ENCODE measurements at places on chromosomes 4 and X. TPM values are rescaled to one million over a fixed set of nuclear protein-coding genes. Genes with fewer than 3 reads are reported as not detected.

DNA sequence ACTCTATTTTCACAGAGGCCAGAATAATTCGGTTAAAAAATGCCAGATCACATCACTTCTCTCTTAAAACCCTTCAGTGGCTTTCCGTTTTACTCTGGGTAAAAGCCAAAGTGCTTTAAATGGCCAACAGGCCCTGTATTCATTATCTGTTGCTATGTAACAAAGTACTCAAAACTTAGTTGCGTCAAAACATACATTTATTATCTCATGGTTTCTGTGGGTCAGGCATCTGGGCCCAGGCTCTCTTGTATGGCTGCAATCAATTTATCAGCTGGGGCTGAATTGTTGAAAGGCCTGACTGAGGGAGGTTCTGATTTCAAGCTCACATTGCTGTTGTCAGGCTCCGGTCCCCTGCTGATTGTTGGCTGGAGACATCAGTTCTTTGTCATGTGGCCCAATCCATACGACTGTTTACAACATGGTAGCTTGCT, 72.7 kb upstream of the H2AZ1 start:
- H3K4me3 ChIP-seq, result no peak overlapping the region
- DNase-seq, result no peak
- H3K27ac ChIP-seq, result no peak overlapping the region
- no peaks in the 10 kb centered on the region for H3K36me3 ChIP-seq

DNA sequence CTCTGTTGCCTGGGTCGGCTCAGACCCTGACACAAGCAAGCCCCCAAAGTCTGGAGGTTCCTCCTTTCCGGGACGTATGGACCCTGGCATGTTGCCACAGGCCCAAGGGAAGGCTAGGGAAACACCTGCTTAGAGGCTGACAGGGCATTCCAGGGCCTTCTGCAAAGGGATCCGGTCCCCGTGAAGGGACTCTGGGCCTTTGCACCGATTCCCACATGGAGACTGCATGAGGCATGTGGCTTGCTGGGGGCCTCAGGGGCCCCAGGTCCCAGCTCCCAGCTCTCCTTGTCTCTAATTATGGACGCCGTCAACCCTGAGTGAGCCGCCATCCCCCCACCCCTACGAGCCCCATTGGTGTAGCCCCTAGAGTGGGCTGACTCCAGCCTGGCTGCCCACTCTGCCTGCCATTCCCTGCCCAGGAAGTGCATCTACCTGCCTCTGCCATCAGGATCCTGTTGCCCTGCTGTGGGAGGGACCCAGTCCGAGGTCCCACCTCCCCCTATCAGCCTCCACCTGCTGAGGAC, 4.2 kb upstream of the RGS12 start:
- peaks cover 20% of the 10 kb centered on the region for H3K36me3 ChIP-seq
- no peak for DNase-seq
- H3K4me1 ChIP-seq, result peaks cover 14% of the 10 kb centered on the region
- no peak overlapping the region for H3K27ac ChIP-seq

GRCh38 chrX:105168577-105168976, 51.9 kb downstream of the TEX13A start:
- no peaks in the 10 kb centered on the region for H3K36me3 ChIP-seq
- no peak overlapping the region for H3K4me3 ChIP-seq
- H3K4me1 ChIP-seq, result no peaks in the 10 kb centered on the region
- no peaks in the 10 kb centered on the region for H3K27me3 ChIP-seq

DNA sequence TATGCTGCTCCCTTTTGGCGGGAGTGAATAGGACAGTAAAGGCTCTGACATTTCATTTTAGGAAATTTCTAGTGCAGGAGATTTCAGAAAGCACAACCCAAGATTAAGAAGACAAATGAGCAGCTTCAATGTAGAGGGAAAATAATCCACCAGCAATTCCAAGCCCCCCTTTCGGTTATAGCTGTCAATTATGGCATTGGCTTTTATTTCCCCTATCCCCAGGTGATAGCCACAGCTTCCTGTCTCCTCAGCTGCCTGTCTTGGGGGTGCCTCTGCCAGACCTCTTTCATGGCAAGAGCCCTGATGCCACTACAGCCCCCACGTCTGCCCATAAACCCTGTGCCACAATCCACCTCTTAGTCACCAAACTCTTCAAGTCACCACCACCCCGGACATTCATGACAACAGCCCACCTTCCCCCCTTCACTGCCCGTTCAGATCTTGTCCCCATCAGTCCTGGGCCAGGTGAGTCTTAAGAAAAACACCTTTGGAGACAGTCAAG, 48.4 kb upstream of the CLNK start:
- no peak for DNase-seq
- peak overlapping the region; percentile 19 for H3K27ac ChIP-seq
- no peak overlapping the region for H3K4me3 ChIP-seq
- peaks cover 20% of the 10 kb centered on the region for H3K4me1 ChIP-seq
- H3K36me3 ChIP-seq, result no peaks in the 10 kb centered on the region
- H3K27me3 ChIP-seq, result no peaks in the 10 kb centered on the region

GRCh38 chr4:185457136-185457535, 14.4 kb downstream of the CCDC110 start:
- H3K4me3 ChIP-seq, result no peak overlapping the region
- no peaks in the 10 kb centered on the region for H3K27me3 ChIP-seq
- H3K27ac ChIP-seq, result no peak overlapping the region
- no peaks in the 10 kb centered on the region for H3K36me3 ChIP-seq
- DNase-seq, result no peak
- H3K4me1 ChIP-seq, result no peaks in the 10 kb centered on the region

DNA sequence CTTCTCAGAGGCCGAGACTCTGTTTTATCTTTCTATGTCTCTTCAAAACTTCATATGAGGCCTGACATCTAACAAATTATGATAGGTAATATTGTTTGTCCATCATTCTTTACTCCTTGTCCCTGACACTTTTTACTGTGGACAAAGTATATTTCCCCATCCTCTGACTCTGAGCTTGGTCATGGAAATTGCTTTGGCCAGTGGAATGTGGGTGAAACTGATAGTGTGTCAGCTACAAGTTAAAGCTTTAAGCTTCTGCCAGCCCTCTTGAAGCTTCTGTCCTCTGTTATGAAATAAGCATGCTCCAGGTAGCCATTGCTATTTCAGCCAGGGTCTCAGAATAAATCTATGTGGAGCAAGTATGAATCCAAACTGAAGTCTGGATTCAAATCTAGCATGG, 604.6 kb downstream of the BCOR start:
- DNase-seq, result no peak
- H3K36me3 ChIP-seq, result no peaks in the 10 kb centered on the region
- peaks cover 23% of the 10 kb centered on the region for H3K27me3 ChIP-seq
- no peak overlapping the region for H3K27ac ChIP-seq
- H3K4me1 ChIP-seq, result no peaks in the 10 kb centered on the region
- no peak overlapping the region for H3K4me3 ChIP-seq

DNA sequence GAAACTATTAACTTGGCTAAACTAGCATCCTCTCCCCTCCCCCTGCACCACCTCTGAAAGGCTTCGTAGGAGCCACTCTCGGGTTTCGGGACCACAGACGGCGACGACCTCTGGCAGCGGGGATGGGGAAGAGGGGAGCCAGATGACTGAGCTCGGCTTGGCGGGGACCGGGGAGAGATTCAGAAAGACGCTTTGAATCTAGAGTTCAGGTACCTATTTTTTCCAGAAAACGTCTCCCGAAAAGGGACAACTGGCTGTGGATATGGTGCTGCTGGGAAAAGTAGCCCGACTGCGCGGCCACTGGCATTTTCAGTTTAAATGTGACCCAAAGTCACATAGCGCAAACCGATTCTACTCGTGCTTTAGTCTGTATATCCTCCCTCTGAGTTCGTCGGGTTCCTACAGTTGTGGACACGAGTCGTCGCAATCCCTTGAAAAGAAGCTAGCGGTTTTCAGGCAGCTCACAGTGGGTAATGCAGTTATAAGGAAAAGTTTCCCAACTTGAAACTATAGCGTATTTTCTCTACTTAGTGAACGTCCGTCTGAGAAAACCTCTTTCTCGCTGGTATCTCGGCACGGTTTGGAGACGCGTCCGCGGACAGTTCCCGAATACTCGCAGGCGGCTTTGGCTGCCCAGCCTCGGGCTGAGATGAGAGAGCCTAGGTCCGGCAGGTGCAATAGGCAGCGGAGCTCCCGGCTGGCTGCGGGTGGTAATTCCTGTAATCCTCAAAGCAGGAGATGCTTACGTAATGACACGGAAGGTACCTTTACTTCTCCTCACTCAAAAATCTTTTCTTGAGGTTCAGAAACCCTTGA, 1.3 kb downstream of the PARM1 start:
- H3K27me3 ChIP-seq, result peaks cover 14% of the 10 kb centered on the region
- H3K36me3 ChIP-seq, result peaks cover 18% of the 10 kb centered on the region
- H3K4me1 ChIP-seq, result no peaks in the 10 kb centered on the region
- DNase-seq, result peak; percentile 25
- H3K27ac ChIP-seq, result no peak overlapping the region

DNA sequence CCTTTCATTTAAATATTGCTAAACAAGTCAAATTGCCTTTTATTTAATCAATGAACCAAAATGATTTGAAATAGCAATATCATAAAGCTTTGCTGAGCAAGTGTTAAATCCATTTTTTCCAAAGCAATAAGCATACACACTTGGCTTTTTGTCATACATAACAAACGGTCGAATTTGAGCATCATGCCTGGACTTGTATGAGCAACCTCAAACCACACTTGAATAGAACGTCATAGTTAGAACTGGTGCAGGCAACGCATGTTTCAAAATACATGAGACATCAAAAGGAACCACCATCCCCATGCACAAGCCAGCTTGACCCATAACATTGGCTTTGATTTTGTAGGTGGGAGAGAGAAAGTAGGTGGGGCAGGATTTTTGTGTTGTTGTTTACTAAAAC, 812.3 kb upstream of the FRG1 start:
- H3K4me1 ChIP-seq, result no peaks in the 10 kb centered on the region
- no peaks in the 10 kb centered on the region for H3K27me3 ChIP-seq
- H3K4me3 ChIP-seq, result no peak overlapping the region
- H3K27ac ChIP-seq, result no peak overlapping the region
- no peak for DNase-seq

DNA sequence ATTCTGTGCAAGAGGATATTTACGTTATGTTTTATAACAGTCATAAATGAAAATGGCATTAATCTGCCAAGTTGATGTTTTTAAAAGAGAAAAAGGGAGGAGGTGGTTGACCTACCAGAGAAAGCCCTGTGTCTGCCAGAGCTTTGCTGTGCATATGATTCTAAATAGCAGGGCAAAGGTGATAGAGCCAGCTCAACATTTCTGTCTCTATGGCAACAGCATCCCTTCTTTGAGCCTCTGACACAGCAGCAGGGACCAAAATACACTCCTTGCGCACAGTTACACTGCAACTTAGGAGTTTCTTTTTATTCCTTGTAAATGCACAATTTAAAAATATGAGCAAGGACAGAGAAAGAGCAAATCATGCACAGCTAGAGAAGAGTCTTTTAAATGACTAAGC, 133.3 kb upstream of the RAI2 start:
- H3K27ac ChIP-seq, result no peak overlapping the region
- H3K4me1 ChIP-seq, result no peaks in the 10 kb centered on the region
- no peaks in the 10 kb centered on the region for H3K36me3 ChIP-seq
- H3K4me3 ChIP-seq, result no peak overlapping the region
- DNase-seq, result no peak
- peaks cover 61% of the 10 kb centered on the region for H3K27me3 ChIP-seq

- no peaks in the 10 kb centered on the region for H3K36me3 ChIP-seq
- no peak for DNase-seq
- no peaks in the 10 kb centered on the region for H3K27me3 ChIP-seq
- H3K4me1 ChIP-seq, result peaks cover 20% of the 10 kb centered on the region
Observed at GRCh38 chr4:10731690-10732089, 47.1 kb upstream of the CLNK start.

- peaks cover 18% of the 10 kb centered on the region for H3K36me3 ChIP-seq
- H3K4me3 ChIP-seq, result no peak overlapping the region
- H3K4me1 ChIP-seq, result no peaks in the 10 kb centered on the region
- no peaks in the 10 kb centered on the region for H3K27me3 ChIP-seq
Observed at GRCh38 chrX:123736333-123736921, 3.6 kb upstream of the THOC2 start.

- no peaks in the 10 kb centered on the region for H3K4me1 ChIP-seq
- DNase-seq, result no peak
- H3K36me3 ChIP-seq, result no peaks in the 10 kb centered on the region
- H3K4me3 ChIP-seq, result no peak overlapping the region
- no peak overlapping the region for H3K27ac ChIP-seq
Observed at GRCh38 chrX:42220083-42220482, 296.7 kb upstream of the CASK start.

DNA sequence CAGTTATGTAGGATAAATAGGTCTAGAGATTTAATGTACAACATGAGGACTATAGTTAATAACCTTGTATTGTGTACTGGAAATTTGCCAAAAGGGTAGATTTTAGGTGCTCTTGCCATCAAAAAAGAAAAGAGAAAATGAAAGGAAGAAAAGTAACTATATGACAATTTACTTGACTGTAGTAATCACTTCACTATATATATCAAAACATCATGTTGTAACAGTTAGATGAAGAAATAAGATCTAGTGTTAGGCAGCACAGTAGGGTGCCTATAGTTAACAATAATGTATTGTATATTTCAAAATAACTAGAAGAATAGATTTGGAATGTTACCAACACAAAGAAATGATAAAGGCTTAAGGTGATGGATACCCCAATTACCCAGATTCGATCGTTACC, 35.9 kb upstream of the AP1S2 start:
- H3K4me1 ChIP-seq, result peaks cover 7% of the 10 kb centered on the region
- no peaks in the 10 kb centered on the region for H3K36me3 ChIP-seq
- no peak overlapping the region for H3K4me3 ChIP-seq
- H3K27ac ChIP-seq, result no peak overlapping the region

DNA sequence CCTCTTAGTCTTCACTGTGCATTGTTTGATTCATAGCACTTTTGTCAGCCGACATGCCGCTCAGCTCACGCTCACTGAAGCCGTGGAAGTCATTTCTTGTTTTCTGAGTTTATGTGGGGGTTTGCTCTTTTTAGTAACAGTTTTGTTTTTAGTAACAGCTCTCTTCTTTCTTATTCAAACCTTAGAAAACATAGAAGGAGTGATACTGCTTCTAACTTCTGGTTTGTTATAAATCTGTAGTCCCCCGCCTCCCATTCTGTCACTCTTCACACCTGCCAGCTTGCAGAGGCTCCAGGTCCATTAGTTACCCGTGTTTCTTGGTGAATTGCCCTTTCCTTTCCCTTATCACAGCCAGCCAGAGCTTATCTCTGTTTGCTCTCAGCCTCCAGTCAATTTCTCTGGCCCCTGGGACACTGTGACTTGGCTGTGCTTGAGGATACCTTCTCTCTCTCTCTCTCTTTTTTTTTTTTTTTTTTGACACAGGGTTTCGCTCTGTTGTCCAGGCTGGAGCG, 50.5 kb downstream of the GRK4 start:
- no peaks in the 10 kb centered on the region for H3K36me3 ChIP-seq
- H3K4me3 ChIP-seq, result no peak overlapping the region
- DNase-seq, result no peak
- peaks cover 8% of the 10 kb centered on the region for H3K27me3 ChIP-seq
- H3K27ac ChIP-seq, result no peak overlapping the region
- H3K4me1 ChIP-seq, result peaks cover 10% of the 10 kb centered on the region

- peak; percentile 47 for DNase-seq
- H3K27ac ChIP-seq, result peak overlapping the region; percentile 71
- H3K36me3 ChIP-seq, result no peaks in the 10 kb centered on the region
Observed at GRCh38 chrX:37883196-37883595, 35.8 kb upstream of the DYNLT3 start.

Gene SEC24D
- total RNA-seq, result 27.3 TPM

Gene CYBB
- 2.1 TPM for total RNA-seq
